ENCODE measurements at places on chromosomes 7 and 10.

GRCh38 chr7:18508443-18509427 is 13.2 kb downstream of the HDAC9 start:
- peak; percentile 89 for DNase-seq

- no peak for DNase-seq
These were observed 169.8 kb downstream of the NOC3L start for GRCh38 chr10:94192974-94193373.

DNA sequence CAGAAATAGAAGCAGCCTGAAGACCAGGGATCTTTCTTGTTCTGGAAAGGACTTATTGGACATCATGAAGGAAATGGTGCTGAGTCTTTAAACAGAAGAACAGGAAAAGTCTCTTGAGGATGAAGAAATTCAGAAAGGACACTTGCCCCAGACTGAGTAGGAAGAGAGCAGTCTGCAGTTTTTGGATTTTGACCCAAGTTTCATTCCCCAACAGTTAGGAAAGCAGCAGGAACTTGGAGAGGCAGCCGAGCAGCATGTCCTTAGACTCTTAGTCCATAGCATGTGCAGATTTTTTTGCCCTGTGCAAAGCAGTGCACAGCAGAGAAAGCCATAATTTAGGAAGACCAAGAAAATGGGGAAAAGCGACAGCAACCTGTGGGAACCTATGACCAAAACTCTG is 927.2 kb upstream of the AUTS2 start:
- no peak for DNase-seq

DNA sequence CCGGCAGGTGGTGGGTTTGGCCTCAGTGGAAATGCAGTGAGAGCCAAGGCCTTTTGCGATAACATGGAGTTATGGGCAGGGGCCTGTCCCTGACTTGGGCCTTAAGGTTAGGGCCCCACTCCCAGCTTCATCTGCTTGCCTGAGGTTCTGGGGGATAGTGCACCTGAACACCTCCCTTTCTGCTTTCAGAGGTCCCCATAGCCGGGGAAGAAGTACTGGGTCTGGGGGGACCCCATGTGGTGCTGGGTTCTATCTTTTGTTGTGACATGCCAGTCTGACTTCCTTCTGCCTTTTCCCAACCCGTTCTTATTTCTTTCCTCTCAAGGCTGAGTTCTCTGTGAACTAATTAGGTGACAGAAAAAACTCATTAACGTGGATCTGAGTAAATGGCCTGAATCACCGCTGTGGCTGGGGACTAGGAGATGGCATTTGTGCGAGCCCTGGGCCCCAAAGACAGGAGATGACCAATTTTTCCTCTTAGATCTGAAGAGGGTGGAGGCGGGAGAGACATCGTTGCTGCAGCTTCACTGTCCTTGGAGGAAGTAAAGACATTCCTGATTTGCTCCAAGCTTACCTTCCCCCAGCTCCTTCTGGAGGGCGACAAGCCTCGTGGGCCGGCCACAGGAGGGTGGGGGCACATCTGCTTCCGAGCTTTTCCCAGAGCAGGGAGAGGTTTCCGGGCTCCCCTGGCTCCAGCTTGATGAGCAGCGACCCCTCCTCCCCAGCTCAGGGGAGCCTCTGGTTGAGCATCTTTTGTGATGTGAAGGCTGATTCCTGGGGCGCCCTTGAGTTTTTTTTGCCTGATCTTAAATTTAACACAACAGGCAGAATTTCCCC is 2.0 kb downstream of the AGAP3 start:
- DNase-seq = no peak

- DNase-seq = no peak
These were observed 43.3 kb upstream of the ELN start for GRCh38 chr7:73984481-73985205.

- no peak for DNase-seq
These were observed 11.6 kb downstream of the CBX3 start for GRCh38 chr7:26212921-26213718.

DNA sequence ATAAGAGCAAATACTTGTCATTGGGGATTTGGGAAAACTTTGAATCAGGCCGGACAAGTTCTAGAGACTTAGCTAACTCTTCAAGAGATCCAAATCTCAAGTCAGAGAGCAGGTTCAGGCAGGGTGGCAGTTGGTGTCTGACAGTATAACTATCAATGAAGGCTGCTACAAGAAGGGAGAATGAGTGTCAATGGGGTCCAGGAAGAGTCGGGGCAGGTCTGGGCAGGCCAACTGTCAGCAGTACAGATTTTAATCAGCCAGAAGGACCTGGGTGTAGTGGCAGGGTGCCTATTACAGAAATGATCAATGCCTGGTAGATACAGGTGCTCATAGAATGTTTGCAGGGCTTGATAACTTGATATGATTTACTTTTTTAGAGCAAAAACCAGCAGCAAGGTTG is 751.1 kb downstream of the GRM8 start:
- no peak for DNase-seq

DNA sequence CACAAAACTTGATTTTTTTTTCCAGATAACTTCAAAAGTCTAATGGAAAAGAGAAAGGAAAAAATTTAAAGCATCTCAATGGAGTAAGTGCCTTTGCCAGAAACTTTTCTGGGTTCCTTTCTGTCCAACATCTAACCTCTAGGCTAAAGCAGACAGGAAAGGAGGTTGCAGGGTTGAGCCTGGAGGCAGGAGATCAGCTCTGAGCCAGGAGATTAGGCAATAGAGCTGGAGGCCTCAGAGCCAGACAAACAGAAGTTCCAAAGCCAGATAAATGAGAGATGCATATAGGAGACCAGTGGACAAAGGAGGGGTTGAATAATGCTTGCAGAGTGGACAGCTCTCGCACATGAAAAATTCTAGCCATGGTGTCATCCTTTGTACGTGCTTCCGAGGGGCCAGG is 42.9 kb downstream of the CHN2 start:
- DNase-seq = no peak

GRCh38 chr7:36671432-36671829 is 52.9 kb downstream of the AOAH start:
- no peak for DNase-seq

GRCh38 chr10:43117777-43118583 is 20.3 kb upstream of the CSGALNACT2 start:
- no peak for DNase-seq

DNA sequence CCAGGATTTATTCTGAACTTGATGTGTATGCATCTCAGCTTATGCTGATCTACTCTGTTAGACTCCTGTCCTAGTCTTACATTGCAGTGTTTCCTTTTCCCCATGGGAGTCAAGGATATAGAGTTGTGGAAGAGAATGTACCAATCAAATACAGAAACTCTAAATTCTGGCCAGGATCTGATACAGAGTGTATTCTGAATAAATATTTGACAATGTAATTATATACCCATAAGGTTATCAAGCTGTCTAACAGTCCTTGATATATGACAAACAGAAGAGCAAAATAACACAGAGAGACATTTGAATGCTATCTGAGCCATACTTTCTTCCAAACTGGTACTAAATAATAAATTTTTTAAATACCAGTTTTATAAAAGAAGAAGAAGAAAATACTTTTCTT is 116.8 kb downstream of the ETV1 start:
- DNase-seq = no peak

DNA sequence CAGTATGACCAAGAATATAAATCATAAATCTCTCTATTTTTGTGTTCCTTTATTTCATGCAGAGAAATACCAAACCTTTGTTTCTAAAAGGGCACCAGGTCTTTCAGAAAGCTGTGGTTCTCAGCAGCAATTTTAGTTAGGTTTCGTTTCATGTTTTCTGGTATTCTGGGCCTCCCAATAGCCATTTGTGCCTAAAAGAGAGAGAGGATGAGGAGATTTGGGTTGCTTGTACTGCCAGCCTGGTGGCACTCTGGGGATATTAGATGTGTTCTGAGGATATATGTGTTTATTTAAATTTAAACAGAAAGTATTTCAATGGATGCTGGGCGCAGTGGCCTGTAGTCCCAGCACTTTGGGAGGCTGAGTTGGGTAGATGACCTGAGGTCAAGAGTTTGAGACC is 471.7 kb downstream of the AUTS2 start:
- DNase-seq = no peak

- DNase-seq = no peak
These were observed 91.7 kb downstream of the MARCHF5 start for GRCh38 chr10:92382631-92383030.

- DNase-seq = no peak
These were observed 673.9 kb upstream of the ANKRD30A start for GRCh38 chr10:36451391-36451970.

GRCh38 chr10:84593506-84593905 is 265.1 kb downstream of the CCSER2 start:
- no peak for DNase-seq

- no peak for DNase-seq
These were observed 58.6 kb upstream of the COL13A1 start for GRCh38 chr10:69742928-69743602.

GRCh38 chr10:12938271-12938670 is 63.2 kb downstream of the CCDC3 start:
- DNase-seq = no peak

- no peak for DNase-seq
These were observed 36.2 kb downstream of the WBP1L start for GRCh38 chr10:102779680-102780526.

- DNase-seq = no peak
These were observed 13.3 kb downstream of the GPR37 start for GRCh38 chr7:124752310-124752709.

- DNase-seq = no peak
These were observed 48.4 kb upstream of the BTRC start for GRCh38 chr10:101305320-101306241.

GRCh38 chr7:104584620-104585019 is 256.2 kb downstream of the LHFPL3 start:
- DNase-seq = no peak
